Suppressor macrophage treated with lipopolysaccharide for 4 hours (primary cell): ENCODE measurements at places on chromosomes 7 and 10.

DNA sequence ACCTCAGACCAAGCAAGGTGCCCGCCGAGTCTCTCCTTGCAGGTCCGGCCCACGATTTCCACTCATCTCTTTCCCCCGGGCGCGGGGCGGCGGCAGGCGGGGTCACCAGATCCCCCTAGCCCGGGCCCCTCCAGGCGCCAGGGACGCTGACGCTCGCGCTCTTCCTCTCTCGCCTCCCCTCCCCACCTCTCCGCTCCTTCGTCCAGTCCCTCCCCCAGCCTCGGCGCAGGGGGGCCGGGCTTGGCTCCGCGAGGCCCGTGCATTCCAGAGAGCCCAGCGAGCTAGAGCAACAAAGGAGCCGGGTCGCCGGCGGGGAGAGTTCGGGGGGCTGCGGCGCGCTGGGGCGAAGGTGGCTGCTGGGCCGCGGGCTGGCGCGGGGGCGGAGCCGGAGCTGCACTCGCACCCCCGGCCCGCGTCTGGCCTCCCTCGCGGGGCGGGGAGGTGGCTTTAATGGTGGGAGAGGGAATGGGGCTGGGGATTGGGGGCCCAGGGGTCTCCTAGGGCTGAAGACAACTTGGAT is at the start of gene SMO:
Gene SMO, plus strand, starts transcription at position 262 of the 520 bp plus-strand sequence. CDS start 519 bp downstream, outside the sequence.
- no peak for DNase-seq

DNA sequence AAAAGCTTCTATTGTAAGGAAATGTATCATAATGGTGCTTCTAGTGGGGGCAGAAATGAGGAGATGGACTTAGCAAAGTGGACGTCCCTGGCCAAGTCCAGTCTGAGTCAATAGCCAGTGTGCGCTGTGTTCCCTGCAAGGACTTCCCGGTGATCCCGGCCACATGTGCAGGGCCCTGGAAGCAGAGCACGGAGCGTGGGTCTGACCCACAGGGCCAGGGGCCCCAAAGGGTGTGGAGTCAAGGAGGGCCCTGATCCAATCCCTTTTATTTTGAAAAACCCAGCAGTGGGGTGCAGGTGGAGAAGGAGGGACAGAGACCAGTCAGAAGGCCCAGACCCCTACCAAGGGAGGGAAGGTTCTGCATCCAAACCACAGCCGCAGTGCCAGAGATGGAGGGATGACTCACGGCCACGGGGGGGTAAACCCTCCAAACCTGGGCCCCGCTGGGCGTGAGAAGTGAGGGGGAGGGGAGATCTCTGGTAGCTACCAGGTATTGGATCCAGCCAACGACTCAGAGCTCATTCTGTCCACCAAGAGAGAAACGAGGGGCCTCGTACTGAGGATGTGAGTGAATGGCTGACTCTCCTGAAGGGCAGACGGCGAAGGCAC is 57.2 kb upstream of the VIPR2 start:
- no peak for DNase-seq

GRCh38 chr10:58576751-58577436 is 64.2 kb downstream of the BICC1 start:
- no peak for DNase-seq

DNA sequence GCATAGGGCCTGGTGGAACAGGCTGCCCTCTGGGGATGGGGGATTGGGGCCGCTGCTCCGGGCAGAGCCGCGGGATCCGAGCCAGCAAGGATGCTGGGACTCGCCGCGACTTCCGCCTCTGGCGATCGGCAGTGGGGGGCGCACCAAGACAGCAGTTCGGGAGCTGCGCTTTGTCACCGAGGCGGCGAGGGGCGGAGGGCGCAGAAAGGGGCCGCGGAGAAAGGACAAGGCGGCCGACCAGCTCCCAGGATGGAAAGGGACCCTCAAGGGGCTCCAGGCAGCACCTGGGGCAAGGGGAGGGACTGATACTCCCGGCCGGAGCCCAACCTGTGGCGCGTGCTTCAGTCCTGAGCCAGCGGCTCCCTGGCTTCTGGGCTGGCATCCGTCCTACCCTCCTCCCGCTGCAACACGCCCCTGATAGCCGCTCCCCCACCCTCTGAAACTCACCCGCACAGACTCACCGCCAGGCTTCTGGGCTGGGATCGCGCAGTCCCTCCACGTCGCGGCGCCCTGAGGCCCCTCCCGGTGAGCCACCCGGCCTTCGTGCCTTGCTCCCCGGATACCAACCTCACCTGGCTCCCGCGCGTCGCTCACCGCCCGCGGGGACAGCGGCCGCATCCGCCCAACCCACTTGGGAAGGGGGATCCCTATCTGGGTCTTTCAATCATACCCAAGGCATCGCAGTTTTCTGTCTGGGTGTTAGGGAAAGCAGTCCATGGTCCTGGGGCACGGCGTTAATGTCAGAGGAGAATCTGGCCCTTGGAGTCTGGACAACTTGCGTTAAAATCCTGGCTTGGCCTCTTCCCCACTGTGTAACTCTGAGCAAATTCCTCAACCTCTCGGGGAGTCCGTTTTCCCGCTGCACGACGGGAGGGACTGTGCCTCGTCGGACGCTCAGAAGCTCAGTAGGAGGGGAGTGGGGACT is 7.0 kb upstream of the EVX1 start:
- peak; percentile 53 for DNase-seq

DNA sequence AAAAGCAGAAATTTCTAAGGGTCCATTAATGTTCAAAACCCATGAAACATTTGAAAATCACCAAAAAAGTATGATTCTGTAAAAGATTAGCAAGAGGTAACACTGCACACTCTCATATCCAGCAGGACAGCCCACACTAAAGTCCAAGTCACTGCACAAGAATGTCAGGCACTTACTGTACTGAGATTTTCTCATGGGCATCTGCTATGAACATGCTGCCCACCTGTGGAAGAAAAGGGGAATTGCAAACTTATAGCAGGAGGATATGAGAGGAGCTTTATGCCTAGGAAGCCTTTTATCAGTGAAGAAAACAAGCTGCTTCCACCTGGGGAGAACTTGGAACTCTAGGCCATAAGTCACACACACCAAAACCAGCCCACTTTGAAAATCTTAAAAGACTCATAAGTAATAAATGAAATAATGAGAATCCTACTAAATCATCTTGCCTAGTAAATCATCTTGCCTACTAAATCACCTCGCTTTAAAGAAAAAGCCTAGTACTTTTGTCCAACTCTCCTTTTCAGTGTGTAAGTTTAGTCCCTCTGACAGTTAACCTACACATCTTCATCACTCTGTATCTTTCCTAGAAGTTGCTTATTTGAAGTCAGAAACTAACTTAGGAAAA is 46.1 kb downstream of the ARMH3 start:
- DNase-seq, result peak; percentile 80

DNA sequence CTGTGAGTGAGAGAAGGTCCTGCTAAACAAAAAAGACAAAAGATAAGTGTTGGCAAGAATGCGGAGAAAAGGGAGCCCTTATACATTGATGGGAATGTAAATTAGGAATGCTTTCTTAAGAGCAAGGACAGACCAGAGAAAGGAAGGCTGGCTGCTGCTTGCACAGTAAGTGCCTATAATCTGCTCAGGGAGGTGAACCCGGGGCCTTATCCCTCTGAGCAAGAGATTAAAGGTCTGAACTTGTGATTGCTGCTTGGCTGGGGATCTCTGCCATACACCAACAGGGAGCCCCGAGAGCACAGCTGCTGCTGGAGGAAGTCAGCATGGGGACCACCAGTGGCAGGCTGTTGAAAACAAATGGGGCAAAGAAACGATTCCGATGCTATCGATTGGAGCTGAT is 32.0 kb upstream of the CRTAC1 start:
- no peak for DNase-seq

DNA sequence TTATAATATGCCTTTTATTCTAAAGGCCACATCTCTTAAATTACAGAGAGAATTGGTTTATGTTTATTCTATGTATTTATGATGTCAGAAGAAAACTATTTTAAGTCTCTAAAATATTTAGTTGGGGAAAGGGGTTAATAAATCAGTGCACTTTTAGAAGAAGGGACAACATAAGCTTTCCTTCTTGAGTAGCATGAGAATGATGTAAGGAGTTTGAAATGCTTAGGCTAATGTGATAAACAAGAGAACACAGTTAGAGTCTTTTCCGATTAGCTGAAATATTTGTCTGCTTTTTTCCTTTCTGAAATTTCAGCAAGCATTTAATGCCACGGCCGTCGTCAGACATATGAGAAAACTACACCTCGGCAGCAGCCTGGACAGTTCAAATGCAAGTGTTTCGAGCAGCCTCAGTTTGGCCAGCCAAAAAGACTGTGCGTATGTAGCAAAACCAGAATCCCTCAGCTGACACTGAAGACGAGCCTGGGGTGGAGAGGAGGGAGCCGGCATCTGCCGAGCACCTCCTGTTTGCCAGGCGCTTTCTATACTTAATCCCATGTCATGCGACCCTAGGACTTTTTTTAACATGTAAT is 176.2 kb downstream of the CCDC3 start:
- no peak for DNase-seq

DNA sequence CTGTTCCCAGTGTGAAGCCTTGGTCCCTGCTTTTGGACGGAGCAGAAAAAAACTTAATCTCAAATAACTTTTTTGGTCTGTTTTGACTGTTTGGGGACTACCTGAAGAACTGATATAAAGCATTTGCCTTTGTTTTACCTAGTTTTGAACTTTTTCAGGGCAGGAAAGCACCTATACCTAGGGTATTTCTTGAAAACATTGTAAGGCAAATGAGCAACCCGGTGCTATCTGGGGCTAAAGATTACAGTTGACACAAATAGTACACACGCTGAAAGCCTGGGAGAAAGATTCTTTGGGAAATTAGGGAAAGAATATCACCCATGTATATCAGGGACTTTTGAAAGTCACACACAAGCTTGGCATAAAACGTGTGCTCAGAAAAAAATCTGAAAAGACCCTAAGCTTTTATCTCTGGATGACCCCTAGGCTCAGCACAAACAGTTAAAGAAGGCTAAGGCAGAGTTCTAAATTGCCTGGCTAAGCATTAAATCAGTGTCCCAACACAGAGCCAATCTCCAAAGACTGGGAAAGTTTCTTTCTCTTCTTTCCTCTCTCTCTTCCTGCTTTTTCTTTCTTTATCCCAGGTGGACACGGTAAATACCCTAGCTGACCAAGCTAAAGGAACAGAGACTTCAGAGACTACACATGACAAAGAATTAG is 389.8 kb downstream of the SH2D4B start:
- DNase-seq, result no peak

GRCh38 chr7:17462131-17462631 is 163.7 kb downstream of the AHR start:
- no peak for DNase-seq
